EH (cell line): ENCODE measurements at places on chromosomes 2 and 18.

DNA sequence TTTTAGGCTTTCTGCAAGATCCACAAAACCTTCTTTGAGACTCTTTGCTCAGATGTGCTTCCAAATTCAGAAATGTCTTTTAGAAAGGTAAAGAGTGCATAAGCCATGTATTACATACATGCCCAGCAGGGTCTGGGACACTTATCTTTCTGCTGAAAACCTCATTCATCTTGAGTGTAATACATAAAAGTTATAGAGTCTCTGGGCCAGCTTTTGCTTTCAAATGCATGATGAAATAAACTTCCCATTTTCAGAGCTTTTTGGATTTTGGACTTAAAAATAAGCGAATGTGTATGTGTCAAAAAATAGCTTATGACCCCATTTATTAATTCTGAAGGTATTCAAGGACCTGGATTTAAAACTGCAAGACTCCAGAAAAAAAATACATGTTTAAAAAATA lies 8.0 kb downstream of the CYRIA start:
- DNase-seq, result no peak

GRCh38 chr2:157304811-157305722 lies 20.6 kb downstream of the ERMN start:
- DNase-seq, result peak; percentile 94

GRCh38 chr2:114543236-114543766 lies 100.9 kb downstream of the DPP10 start:
- DNase-seq, result no peak

- peak; percentile 20 for DNase-seq
These were observed 148.8 kb downstream of the ACKR3 start for GRCh38 chr2:236718207-236718992.

GRCh38 chr2:26894136-26894535 lies 46.2 kb downstream of the DPYSL5 start:
- no peak for DNase-seq

- DNase-seq, result no peak
These were observed 436.8 kb upstream of the MYT1L start for GRCh38 chr2:2767837-2768236.

DNA sequence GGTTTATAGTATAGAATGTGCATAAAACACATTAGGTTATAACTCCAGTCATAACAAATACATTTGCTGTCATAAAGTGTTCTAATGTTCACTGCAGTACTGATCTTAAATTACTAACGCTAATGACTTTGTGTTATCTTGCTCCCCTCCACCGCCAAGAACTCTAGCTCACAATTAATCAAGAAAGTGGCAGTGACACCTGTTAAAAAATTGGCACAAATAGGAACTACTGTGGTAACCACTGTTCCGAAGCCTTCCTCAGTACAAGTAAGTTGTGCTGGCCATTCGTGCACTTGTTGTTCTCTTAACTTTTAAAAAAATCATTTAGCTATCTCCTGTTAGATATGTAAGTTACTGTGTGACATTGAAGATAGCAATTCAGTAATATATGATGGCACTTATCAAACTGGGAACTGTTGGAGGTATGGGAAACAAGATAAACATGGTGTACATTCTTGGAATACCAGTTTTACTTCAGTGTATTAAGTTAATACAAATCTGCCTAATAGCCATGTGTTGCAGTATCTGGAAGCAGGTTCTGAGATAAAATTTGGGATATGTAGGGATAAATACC lies 41.2 kb downstream of the TAF4B start:
- no peak for DNase-seq

DNA sequence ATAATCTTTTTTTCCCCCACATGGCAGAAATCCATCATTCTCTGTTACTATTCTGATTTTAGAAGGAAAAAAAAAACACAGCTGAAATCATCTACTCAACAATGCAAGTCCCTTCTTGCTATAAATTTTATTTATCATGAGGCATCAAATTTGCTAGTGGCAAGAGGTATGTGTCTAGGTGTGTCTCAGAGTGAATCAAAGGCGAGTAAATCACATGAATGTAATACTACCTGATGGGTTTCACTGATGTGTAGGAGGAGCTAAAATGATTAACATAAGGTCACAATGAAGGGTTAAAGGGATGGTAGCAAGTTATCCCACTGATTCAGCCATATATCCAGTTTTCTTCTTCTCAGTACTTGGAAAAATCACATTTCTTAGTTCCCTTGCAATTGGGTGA lies 24.5 kb upstream of the PELI1 start:
- no peak for DNase-seq

GRCh38 chr18:63311118-63312018 lies 8.2 kb downstream of the BCL2 start:
- no peak for DNase-seq

DNA sequence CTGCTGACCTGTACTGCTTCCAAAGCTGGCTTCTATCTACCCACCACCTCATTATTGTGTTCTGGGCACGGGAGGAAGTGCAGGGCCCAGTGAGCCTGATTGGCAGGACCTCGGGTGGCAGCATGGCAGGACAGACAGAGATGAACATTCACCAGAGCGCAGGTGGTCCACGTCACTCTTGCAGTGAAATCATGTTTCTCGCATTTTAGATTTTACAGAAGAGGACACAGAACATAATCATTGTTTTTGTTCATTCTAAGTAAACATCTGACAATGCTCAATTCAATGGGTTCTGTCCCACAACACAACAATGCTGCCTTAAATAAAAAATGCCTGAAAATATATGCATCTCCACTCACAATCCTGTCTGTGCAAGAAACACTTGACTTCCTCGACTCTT lies 11.5 kb upstream of the BIN1 start:
- no peak for DNase-seq

DNA sequence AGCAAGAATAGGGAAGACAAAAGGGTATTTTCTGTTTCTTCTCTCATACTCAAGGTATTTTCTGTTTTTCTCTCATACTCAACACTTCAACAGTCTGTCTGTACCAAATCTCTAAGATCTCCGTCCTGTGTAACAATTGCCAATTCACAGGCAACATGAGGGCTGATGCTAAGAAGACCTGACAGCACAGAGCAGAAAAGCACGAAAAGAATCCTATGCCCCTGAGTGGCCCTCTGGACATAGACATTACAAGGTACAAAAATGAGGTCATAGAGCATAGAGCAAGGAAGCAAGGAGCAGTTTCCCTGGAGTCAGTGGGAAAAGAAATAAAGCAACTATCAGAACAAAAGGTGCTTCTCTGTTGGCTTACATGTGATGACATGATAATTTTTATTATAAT lies 1612.6 kb upstream of the CELF4 start:
- no peak for DNase-seq

- DNase-seq, result peak; percentile 80
These were observed 88.5 kb downstream of the DYNAP start for GRCh38 chr18:54679318-54680149.

DNA sequence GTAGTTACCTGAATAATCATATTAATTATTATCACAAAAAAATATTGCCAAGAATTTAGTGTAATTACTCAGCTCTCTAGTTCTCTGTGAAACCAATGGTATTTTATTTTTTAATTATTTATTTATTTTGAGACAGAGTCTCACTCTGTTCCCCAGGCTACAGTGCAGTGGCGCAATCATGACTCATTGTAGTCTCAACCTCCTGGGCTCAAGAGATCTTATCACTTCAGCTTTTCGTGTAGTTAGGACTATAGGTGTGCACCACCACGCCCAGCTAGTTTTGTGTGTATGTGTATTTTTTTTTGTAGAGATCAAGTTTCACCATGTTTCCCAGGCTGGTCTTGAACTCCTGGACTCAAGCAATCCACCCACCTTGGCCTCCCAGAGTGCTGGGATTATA lies 440.4 kb upstream of the CDH20 start:
- DNase-seq, result no peak

- peak; percentile 99 for DNase-seq
These were observed 19.0 kb downstream of the DNPEP start for GRCh38 chr2:219368690-219369191.

DNA sequence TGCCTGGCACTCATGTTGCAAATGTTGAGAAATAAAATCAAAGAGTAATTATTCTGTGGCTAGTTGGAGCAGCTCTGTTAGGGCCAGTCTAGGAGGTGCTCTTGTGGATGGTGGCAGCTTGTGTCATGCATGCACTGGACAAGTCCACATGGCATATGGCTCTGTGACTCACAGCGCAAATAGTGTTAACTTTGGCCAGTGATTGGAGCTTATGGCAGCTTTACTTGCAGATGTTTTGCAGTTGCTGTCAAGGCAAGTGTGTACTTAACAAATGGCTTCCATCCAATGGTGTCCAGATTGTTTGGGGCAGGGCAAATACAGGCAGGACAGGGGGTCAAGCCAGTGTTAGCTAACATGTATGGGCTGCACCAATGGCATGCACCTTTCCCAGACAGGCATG lies 26.1 kb upstream of the TMX3 start:
- peak; percentile 44 for DNase-seq

GRCh38 chr2:74512744-74513604 lies 1.3 kb upstream of the TLX2 start:
- DNase-seq, result no peak

DNA sequence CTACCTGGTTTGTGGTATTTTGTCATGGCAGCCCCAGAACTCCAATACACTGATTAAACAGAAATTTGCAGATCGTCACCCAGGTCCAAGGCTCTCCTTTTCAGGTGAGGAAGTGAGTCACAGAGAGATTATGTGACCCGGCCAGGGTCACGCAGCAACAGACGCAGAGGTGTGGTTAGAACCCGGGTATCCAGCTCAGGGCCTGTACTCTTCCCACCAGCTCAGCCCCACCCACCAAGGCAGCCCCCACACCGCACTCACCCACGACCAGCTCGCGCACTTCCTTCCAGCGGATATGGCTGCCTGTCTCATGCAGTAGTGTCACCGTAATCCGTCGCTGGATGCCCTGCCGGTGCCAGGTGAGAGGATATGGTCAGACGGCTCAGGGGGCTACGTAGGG lies 48.1 kb downstream of the AQP12A start:
- DNase-seq, result no peak

GRCh38 chr18:48345596-48345995 lies 63.6 kb downstream of the ZBTB7C start:
- peak; percentile 45 for DNase-seq

DNA sequence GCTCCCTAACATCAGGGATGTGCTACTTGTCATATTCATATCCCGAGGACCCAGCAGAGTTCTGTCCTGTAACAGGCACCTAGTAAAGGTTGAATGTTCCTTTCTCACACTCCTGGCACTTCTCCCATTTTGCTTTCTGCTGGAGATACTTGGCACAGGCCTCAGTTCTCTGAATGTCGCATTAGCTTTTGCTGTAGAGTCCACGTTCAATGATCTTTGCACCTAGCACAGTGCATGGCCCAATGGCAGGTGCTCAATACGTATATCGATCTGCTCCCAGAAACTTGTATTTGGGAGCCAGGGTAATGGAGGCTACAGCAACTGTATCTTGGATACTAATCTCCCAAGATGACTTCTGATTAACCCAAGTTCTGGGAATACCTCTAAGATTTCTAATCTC lies 24.8 kb upstream of the VPS4B start:
- no peak for DNase-seq

DNA sequence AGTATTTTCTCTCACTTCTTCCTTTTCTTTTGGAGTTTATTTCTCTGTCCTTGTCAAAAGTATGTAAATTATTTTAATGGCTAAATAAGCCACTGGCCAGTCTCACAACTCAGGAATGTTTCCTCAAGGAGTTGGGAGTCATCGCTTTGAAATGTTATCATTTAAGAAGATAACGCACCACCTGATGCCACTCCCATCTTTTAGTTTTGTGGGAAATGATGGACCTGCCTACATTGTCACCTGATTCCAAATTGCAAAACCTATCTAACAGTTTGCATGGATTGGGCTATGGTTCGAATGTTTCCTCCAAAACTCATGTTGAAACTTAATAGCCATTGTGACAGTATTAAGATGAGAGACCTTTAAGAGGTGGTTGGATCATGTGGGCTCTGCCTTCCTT lies 32.4 kb upstream of the PPM1B start:
- DNase-seq, result peak; percentile 84

- DNase-seq, result no peak
These were observed 26.8 kb downstream of the MRPL35 start for GRCh38 chr2:86226070-86226469.

- peak; percentile 30 for DNase-seq
These were observed at the start of gene NEU2 for GRCh38 chr2:233032551-233033320. TSS of gene NEU2 (plus strand) at chr2:233032672. CDS start at chr2:233032672, 0 bp downstream.

- no peak for DNase-seq
These were observed 59.3 kb downstream of the NTSR2 start for GRCh38 chr2:11610624-11611242.

GRCh38 chr2:159973325-159973724 lies 89.1 kb downstream of the PLA2R1 start:
- DNase-seq, result no peak

- peak; percentile 83 for DNase-seq
These were observed 77.0 kb upstream of the SERTAD2 start for GRCh38 chr2:64730551-64731262.

DNA sequence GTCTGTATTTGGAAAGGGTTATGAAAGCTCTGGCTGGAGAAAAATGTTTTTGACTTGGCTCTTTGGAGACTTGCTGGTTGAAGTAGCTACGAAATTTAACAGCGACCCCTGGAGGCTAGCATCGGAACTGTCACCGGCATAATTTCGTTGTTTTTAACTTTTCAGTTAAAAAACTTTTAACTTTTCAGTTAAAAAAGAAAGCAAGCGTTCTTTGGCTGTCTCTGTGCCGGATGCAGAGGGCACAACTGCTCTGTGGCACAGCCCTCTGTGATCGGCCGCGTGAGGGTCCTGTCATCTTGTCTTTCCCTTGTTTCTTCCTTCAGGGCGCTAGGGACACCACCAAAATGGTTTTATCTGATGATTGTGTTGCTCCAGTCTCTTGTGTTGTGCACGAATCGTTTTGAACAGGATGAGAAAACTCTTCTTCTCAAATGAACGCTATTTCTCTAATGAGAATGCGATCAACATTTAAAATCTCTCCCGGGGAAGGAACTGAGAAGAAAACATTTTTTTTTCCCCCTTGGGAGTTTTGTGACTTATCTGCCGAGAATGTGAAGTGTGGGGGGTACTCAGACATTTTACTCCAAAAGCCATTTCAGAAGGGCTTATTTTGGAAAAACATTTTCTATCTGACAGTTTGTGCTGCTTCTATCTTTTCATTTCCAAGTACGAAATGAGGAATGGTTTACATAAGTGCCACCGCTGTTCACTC lies 57.1 kb downstream of the ADCYAP1 start:
- peak; percentile 46 for DNase-seq

DNA sequence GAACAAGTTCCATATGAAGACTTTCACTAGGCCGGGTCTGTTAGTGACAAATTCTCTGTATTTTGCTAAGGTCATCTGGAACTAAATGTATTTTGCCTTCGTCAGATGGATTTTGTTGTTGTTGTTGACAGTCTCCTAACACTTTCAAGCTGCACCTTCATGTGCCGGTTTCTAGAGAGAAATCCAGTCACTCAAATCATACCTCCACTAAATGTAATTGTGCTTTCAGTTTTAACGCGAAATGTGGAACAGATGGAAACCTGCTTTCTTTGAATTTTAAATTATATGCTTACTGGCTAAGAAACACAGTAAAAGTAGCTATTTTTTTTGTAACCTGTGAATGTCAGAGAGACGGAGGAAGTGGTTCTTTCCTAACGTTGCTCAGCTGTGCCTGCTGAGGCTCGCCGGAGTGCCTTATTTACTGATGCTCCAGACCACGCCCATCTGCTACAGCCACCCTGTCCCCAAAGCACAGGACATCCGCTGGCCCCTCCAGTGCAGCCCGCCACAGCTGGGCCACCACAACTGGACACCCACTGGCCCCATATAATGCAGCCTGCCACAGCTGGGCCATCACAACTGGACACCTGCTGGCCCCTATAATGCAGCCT lies 134.7 kb downstream of the PXDN start:
- no peak for DNase-seq
